Effector CD4-positive, alpha-beta T cell (primary cell): ENCODE measurements at places on chromosomes 3 and 15.

GRCh38 chr3:35737934-35738706, 98.8 kb downstream of the ARPP21 start:
- no peak for DNase-seq

GRCh38 chr3:94114666-94115065, 51.8 kb downstream of the NSUN3 start:
- no peak for DNase-seq

GRCh38 chr3:109548192-109548938, 211.0 kb upstream of the DPPA4 start:
- no peak for DNase-seq

- DNase-seq, result no peak
Observed at GRCh38 chr3:16378920-16379319, 113.9 kb downstream of the OXNAD1 start.

DNA sequence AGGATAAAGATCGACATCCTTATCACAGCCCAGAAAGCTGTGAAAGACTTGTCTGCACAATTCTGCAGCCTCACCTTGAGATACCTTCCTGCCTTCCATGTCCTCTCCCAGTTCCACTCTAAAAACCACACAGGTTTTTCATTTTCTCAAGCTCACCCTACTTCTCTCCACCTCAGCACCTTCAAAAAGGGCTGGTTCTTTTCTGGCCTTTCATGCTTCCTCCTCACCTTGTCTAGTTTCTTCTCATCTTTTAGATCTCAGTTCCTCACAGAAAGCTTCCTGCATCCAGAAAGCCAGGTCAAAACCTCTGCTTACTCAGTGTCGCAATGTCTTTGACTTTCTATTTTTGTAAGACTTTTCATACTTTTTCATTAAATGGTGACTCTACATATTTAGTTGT, 140.2 kb upstream of the STT3B start:
- no peak for DNase-seq

DNA sequence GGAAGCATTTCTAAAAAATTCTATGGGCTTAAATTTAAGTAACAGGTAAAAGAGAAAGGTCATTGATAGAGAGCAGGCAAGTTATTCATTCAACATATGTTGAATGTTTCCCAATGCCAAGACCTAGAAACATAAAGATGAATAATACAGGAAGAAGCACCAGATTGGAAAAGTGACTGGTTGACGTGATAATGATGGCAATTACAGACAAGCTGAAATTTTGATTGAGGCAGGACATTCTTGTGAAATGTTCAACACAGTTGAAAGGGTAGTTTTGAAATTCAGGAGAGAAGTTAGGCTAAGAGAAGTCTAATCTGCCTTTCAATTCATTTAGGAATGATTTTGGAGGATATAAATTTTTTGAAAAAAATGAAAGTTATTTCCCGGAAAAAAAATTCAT, 536.3 kb upstream of the NAALADL2 start:
- DNase-seq, result no peak

DNA sequence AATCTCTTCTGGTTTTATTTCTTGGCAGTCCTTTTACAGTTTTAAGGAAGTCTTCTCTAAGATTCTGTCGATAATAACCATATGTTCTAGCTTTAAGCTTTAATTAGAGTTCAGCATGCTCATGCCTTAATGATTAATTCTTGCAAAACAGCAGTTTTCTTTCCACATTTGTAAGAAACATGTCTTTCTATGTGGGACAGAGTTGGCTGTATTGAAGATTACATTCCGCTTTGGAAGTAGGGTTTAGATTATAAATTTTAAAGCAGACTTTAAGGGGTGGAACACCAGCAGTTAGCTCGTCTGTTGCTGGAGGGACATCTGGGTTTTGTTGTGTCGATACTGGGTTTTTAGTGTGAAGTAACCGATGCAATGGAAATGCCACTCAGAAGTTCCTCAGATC, 35.3 kb downstream of the SQOR start:
- DNase-seq, result no peak

- no peak for DNase-seq
Observed at GRCh38 chr15:60889006-60889405, 340.1 kb downstream of the RORA start.

DNA sequence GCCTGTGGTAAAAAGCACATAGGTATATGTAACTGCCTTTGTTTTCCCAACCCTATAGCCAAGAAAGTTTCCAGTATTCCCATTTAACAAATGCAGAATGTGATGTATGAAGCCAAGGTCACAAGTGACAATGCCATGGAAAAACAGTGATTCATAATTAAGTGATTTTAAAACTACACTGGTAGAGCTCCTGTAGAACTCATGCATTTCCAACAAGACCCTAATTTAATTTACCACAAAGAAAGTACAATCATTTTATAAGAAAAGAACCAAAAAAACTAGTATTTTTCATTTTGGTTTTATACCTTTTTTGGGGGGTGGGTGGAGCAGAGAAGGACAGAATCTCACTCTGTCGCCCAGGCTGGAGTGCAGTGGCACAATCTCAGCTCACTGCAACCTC, 82.0 kb downstream of the STAG1 start:
- no peak for DNase-seq

- DNase-seq, result no peak
Observed at GRCh38 chr15:66827698-66828055, 125.6 kb downstream of the SMAD6 start.

DNA sequence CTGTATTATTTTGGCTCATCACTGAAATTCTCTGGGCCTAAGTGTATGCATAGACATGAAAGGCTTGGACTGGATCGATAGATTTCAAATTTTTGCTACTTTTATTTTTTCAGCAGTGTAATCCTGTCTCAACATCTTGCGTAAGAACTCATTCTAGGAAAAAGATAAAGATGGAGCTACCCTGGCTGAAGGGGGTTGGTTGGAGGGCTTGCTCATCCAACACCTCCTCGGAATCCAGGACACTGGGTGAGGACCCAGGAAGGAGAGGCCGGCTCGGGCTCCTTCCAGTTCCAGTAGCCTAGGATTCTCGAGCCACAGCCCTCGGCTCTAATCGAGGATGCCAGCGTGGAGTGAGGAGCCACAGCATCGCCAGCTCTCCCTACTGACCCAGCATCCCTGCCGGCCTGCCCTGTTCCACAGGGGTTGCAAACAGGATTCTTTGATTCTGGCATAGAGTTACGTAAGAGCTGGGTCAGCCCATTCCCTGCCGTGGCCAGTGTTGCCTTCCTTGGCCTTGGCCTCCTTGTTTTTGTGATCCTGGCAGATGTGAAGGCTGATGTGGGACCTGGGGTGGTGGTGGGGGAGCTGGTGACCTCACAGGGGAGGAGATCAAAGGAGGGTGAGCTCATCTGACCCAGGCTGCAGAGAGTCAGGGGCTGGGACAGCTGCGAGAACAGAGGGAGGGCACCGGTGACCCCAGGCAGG, 149.5 kb downstream of the ALDH1A2 start:
- DNase-seq, result no peak

GRCh38 chr3:85567071-85567676, 608.4 kb downstream of the CADM2 start:
- DNase-seq, result no peak

DNA sequence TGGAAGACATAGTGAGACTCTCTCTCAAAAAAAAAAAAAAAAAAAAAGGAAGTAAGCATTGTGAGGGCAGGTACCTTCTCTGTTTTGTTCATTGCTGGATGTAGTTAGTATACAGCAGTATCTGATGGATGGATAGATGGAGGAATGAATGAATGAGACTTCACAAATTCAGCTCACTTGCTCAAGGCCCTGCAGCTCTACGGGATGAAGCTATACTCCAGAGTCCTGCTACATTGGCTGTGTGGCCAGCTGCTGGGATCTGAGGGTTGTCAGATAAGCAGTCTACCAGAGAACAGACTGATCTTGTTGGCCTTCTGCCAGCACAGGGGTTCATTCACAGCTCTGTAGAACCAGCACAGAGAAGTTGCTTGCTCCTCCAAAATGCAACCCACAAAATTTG, 35.0 kb downstream of the MLH1 start:
- DNase-seq, result no peak

- no peak for DNase-seq
Observed at GRCh38 chr3:187880441-187880840, 135.2 kb upstream of the BCL6 start.

DNA sequence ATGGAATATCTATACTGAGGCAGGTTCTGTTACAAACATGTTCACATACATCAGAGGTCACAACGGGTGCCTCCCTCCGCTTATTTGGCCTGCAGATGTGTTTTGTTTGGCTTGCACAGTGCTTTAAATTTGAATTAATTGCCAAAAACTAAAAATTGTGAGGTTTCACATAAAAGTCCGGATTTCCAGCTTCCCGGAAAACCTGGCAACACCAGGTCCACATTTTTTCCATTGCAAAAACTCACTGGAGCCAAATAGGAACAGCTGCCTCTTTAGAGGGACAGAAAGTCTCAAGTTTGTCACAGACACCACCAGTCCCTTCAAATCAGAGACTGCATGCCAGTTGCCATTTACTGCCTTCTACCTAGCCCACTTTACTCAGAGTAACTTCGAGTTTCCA, 205.9 kb upstream of the MDFIC2 start:
- no peak for DNase-seq

DNA sequence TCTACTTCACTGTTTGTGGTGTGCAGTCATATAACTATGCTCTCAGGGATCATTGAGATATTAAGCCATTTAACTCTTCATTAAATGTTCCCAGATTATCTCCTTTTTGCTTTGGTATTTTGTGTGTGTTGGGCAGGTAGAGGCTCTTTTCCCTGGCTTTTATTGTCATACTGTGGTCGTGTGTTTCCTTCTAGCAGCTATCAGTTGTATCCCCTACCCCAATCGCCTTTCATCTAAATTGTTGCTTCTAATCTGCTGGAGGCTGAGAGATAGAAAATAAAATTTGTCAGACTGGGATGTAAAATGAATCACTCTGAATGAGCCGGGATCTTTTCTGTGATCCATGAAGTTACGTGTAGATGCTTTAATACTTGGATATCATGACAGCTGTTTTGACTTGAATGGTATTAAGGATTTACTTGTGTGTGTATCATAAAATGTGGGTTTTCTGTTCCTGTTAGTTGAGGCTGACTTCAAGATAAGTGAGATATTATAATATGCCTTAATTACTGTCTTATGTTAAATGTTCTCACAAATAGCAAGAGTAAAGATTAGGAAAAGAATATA, 9.2 kb downstream of the NFKBIZ start:
- DNase-seq, result no peak

- DNase-seq, result no peak
Observed at GRCh38 chr3:42745291-42745745, 27.7 kb downstream of the CCDC13 start.

DNA sequence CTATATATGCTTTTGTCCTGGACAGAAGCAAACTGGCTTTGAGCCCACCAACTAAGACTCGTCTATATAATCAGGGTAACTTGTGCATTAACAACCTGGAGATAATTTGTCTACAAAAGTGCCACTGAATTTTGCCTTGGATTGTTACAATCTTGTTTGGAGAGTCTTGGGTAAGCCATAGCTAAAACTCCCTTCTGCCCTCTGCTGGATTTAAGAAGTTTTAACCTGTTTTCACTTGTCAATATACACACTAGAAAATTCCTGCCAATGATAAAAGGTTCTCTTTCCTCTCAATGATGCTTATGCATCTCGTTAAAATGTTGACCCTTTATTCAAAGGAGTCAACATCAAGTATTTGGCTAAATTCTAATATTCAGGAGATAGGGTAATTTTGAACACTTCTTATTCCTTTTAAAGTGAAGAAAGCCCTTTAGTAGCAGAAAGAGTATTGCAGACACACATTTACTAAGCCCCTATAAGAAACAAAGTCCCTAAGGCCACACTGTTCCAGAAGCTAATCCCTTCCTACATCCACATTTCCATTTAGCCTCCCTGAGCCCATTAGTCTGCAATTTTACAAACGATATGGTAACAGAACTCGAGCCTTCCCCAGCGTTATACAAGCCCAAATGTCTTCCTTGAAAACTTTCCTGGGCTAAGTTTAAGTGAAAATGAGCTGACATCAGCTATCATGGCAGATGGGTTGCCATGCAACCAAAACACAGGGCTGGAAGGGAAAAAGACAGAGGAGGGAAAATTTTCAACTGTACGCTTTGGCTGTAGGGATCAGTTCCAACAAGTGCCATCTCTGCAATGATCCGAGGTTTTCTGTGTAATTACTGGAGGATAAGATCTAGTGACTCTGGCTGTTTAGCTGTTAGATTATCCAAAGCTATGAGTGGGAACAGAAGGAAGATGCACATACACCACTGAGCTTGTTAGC, 75.9 kb upstream of the FGF12 start:
- no peak for DNase-seq

GRCh38 chr3:166340604-166341266, 503.5 kb upstream of the BCHE start:
- no peak for DNase-seq

- DNase-seq, result no peak
Observed at GRCh38 chr15:47951781-47952180, 169.0 kb upstream of the SLC24A5 start.

DNA sequence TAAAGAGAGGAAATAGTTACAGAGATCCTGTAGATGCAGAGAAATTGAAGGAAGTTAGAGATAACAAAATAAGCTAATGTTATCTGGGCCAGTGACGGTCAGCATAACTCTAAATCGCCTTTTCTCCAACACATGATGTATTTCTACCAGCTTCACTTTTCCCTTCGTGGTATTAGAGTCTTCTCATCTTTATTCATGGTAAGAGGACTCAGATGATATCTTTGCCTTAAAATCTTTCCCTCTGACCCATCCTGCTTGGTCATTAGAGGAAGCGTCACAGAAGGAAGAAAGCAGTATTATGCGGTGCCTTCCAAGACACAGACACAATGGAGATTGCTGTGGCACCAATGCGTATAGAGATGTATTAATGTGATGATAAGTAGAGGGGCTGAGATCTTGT, 320.7 kb upstream of the GOLIM4 start:
- no peak for DNase-seq

- no peak for DNase-seq
Observed at GRCh38 chr3:173932624-173933023, 535.1 kb downstream of the NLGN1 start.

DNA sequence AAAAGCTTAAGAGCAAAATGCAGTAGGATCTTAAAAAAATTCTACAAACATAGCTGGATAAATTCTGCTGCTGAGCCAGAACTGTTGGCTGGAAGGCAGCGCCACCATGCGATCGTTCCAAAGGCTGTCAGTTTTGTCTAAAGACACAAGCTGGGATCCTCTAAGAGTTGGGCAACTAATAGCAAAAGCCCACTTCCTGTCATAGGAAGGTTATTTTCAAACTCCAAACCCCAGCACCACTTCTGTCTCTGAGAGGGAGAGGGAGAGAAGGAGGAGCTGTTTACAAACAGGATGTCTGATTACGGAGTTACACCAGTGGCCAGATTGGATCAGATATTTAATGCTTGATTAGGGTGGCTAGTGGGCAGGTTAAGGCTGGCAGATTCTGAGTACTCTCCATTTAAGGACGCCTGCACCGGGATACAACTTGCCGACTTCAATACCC, 44.0 kb downstream of the EIF4E3 start:
- DNase-seq, result no peak

GRCh38 chr3:37668818-37669610, 192.7 kb upstream of the CTDSPL start:
- no peak for DNase-seq

GRCh38 chr15:74036271-74037170, 42.0 kb downstream of the PML start:
- DNase-seq, result no peak
